ENCODE measurements at places on chromosomes 12 and 14.

DNA sequence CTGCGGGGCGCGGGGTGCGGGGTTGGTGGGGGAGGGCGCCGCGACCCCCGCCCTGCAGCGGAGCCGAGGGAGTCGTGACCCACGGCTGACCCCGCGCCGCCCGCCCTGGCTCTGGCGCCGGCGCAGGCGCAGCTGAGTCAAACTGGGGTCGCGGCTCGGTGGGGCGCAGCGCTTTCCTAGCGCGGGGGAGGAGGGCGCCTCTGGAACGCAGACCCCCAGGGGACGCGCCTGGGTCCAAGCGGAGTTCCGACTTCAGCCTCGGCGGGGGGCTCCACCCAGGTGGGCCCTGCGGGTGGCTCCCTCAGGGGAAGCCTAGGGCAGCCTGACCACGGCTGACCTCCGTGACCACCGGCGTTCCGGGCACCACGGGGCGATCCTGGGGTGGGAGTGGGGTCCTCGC lies 467 bp upstream of the ANHX start:
- no peak for DNase-seq

DNA sequence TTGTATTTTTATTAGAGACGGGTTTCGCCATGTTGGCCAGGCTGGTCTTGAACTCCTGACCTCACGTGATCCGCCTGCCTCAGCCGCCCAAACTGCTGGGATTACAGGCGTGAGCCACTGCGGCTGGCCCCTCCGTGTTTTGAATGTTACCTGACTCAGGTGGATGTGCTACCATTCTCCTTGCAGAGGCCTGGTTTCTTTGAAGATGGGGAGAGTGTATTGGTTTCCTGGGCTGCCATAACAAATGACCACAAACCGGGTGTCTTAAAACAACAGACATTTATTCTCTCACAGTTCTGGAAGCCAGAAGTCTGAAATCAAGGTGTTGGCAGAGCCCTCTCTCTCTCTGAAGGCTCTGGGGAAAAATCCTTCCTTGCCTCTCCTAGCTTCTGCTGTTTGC lies 98.0 kb downstream of the IRF2BPL start:
- no peak for DNase-seq

GRCh38 chr14:97179573-97179972 lies 382.4 kb downstream of the VRK1 start:
- no peak for DNase-seq

DNA sequence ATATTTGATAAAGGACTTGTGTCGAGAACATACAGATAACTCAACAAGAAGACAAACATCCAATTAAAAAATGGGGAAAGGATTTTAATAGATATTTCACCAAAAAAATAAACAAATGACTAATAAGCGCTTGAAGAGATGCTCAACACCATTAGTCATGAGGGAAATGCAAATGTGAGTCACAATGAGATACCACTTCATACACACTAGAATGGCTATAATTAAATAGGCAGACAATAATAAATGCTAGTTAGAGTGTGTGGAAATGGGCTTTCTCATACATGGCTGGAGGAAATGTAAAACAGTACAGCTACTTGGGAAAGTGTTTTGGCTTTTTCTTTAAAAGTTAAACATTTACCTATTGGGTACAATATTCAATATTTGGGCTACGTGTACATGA lies 34.8 kb downstream of the DLK1 start:
- DNase-seq: no peak

GRCh38 chr12:53623548-53624385 lies 2.4 kb downstream of the ATF7 start:
- DNase-seq: no peak
